Uterine smooth muscle cell (primary cell): ENCODE measurements at places on chromosomes 12 and 14. TPM values are rescaled to one million over a fixed set of nuclear protein-coding genes. Genes with fewer than 3 reads are reported as not detected.

The NUAK1 gene
- 9.8 and 34.4 TPM in 2 replicates for total RNA-seq

The NELL2 gene
- total RNA-seq = 0.55 TPM in 1 of 2 replicates, not detected in the other

The CCND2 gene
- total RNA-seq = 26.7 and 62.1 TPM in 2 replicates

The ANO4 gene
- 5.9 and 7.4 TPM in 2 replicates for total RNA-seq

The SLC7A7 gene
- total RNA-seq = 1.3 and 2.9 TPM in 2 replicates

The TRHDE gene
- 87.2 and 109 TPM in 2 replicates for total RNA-seq

The PPP1R3E gene
- 2.9 and 4.2 TPM in 2 replicates for total RNA-seq

The FAIM2 gene
- total RNA-seq = 1.5 and 3.0 TPM in 2 replicates

The CACNA2D4 gene
- 0.33 and 0.87 TPM in 2 replicates for total RNA-seq

The PRH2 gene
- 0.22 and 0.50 TPM in 2 replicates for total RNA-seq

The DNAH10 gene
- total RNA-seq = 0.33 and 0.62 TPM in 2 replicates

The FAM222A gene
- total RNA-seq = 0.11 and 0.37 TPM in 2 replicates

The BDKRB1 gene
- total RNA-seq = 8.2 and 19.8 TPM in 2 replicates

The SRRM4 gene
- under 0.01 TPM in 1 of 2 replicates, not detected in the other for total RNA-seq

The TAS2R42 gene
- total RNA-seq = not detected in 2 replicates

The SYNE2 gene
- 19.9 and 27.4 TPM in 2 replicates for total RNA-seq

The NOXRED1 gene
- 0.22 and 0.25 TPM in 2 replicates for total RNA-seq

The IPO8 gene
- 44.6 and 46.6 TPM in 2 replicates for total RNA-seq

The CIDEB gene
- 1.6 and 2.9 TPM in 2 replicates for total RNA-seq

The PTCSC3 gene
- total RNA-seq = not detected in 2 replicates

The AKAP5 gene
- total RNA-seq = 0.44 and 1.1 TPM in 2 replicates

The GPR135 gene
- 2.2 and 3.0 TPM in 2 replicates for total RNA-seq

The E2F7 gene
- total RNA-seq = 26.4 and 32.6 TPM in 2 replicates

The A2M gene
- 2.2 and 4.6 TPM in 2 replicates for total RNA-seq

The PTGER2 gene
- 17.5 and 22.9 TPM in 2 replicates for total RNA-seq

The PPP1R1A gene
- not detected in 2 replicates for total RNA-seq

The MYBPC1 gene
- not detected in 2 replicates for total RNA-seq

The NID2 gene
- total RNA-seq = 84.8 and 133 TPM in 2 replicates

The KIF5A gene
- total RNA-seq = 0.44 and 0.50 TPM in 2 replicates

The GUCY2C gene
- total RNA-seq = not detected in 2 replicates

The TOMM20L gene
- total RNA-seq = not detected in 2 replicates

The SYCP3 gene
- under 0.01 and 0.11 TPM in 2 replicates for total RNA-seq

The RFX4 gene
- not detected in 2 replicates for total RNA-seq
